NCI-H187 treated with DMSO at 0.1 percent for 48 hours (cell line): ENCODE measurements at places on chromosomes 1 and 21.

DNA sequence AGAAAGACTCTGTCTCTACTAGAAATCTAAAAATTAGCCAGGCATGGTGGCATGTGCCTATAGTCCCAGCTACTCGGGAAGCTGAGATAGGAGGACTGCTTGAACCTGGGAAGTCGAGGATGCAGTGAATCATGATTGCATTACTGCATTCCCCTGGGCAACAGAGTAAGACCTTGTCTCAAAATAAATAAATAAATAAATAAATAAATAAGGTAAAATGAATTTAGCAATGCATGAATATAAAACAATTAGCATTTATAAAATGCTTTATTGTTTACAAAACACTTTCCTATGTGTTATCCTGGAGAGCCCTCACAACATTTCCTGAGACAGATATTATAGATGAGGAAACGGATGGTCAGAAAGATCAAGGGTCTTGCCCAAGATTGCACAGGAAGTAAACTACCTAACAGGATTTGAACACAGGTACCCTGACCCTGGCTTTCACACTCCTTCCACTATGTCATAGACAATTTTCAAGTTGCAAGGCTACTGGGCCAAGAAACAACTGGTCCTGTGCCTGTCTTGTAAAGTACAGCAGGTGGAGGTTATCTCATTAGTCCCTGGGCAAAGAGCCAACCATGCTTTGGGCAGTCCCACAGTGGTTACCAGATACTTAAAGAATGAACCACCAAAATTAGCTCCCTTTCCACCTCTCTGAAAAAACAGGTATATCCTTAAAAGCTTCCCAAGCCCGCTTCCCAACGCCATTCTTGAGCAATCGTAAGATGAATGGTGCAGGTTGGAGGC is 15.4 kb upstream of the VSIG8 start:
- no peak for DNase-seq

DNA sequence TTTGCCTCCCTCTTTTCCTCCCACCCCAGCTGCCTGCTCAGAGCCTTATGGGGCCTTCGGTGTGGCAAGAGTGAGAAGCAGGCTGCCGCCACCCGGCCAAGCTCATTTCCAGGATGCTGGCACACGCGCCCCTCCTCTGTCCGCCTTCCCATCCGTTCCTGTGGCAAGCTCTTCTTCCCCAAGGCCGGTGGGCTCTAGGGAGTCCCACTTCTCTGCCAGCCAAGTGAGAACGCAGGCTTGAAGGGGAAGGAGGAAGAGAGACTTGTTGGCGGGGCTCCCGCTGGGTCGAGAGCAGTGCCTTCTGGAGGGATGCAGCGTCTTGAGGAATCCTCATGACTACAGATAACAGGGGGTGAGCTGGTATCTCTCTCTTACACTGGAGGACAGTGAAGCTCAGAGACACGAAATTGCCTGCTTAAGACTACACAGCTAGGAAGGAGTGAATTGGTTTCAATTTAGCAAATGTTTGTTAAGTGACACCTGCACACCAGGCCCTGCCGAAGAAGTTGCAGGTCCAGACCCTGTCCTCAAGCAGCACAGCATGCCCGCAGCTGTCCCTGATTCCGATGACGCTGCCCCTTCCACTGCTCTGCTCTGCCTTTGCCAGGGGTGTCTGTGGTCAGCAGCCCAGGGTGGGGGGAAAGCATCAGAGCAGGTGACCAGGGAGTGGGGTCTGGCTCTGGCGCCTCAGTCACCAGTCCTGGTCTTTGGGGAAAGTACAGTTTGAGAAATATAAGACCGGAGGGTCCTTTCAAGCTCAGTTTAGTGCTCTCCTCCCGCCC is 40.1 kb upstream of the FOXO6 start:
- DNase-seq: no peak

DNA sequence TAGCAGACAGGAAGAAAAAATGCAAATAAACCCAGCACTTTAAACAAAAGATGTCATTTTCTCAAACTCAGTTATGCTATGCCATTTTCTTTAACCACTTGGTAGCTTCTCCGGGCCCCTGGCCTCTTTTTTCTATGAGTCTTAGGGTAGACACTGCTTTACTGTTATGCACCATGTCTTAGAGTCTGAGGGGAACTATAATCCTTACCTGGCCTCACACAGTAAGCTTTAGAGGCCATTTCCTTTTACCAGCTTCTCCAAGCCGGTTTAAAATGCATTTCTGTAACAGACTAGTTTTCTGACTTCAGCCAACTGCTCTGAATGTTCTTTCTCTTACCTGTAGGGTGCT is 73.7 kb upstream of the EDEM3 start:
- no peak for DNase-seq

DNA sequence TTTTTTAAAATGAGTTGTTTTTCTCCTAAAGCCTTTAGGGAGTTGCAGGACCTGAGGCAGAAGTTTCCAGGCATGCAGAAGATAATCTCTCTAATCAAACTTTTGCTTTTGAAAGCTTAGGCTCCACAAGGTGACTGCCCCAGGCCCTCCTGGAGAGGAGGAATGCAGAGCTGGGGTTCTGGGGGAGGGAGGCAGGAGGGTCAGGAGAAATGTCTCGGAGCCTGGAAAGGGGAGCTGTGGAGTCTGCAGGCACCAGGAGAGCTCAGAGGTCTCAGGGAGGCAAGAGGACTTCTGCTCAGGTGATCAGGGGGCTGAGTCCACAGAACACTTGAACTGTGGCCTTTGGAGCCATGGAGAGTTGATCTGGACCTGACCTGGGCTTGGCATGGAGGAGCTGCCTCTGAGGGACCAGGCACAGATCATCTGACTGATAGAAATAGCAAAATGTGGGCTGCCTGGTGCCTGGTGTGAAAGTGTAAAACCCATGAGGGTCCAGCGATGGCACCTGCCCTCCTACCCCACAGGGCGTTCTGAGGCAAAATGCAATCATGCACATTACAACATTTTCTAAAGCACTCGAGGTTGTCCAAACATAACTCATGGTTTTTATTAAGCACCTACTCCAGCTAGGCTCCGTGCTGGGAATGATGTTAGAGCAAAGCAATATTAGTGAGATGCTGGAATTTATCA is 10.0 kb upstream of the ABCG1 start:
- no peak for DNase-seq

GRCh38 chr1:85603086-85603880 is 22.7 kb downstream of the CCN1 start:
- DNase-seq: no peak

DNA sequence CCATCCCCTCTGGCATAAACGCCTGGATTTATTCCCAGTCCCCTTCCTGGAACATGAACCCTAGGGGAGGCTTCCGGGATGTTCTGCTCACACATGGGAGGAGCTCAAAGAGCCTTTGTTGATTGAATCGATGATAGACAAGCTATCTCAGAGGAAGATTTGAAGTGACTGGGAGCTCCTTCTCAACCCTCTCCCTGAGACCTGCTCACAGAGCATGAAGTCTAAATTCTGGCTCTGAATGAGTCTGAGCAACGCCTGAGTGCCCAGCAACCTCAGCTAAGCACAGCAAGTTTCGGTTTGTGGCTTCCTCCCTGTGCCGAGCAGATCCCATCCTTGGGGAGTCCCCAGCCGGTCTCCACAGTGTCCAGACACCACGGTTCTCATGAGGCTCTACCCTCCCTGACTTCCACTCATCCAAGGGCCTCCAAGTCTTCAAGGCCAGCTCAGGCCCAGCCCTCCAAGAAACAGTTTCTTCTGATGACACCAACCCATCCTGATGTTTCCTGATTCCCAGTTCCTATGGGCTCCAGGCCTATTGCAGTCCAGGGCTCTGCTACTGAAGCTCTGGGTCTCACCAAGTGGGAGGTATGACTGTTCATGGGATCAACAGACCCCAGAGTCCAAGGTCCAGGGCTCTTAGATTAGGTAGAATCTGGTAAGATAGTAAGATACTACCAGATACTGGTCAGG is 190.8 kb downstream of the DYRK1A start:
- DNase-seq: no peak

GRCh38 chr1:183896466-183897048 is 91.6 kb downstream of the RGL1 start:
- no peak for DNase-seq

DNA sequence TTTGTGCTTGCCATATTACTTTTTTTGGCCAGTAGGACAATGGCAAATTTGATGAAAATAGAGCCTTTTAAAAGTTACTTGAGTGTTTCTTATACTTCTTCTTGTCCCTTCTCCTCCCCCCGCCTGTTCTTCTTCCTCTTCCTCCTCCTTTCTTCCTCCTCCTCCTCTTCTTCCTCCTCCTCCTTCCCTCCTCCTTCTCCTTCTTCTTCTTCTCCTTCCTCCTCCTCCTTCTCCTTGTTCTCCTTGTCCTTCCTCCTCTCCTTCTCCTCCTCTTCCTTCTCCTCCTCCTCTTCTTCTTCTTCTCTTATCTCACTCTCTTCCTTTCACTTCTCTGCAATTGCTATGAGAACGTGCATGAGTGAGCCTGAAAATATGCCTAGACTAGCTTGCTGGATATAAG is 466.2 kb upstream of the NR5A2 start:
- no peak for DNase-seq

GRCh38 chr1:99304725-99305282 is 40.5 kb downstream of the PLPPR4 start:
- no peak for DNase-seq

GRCh38 chr1:95004013-95004412 is 68.7 kb downstream of the ALG14 start:
- no peak for DNase-seq

DNA sequence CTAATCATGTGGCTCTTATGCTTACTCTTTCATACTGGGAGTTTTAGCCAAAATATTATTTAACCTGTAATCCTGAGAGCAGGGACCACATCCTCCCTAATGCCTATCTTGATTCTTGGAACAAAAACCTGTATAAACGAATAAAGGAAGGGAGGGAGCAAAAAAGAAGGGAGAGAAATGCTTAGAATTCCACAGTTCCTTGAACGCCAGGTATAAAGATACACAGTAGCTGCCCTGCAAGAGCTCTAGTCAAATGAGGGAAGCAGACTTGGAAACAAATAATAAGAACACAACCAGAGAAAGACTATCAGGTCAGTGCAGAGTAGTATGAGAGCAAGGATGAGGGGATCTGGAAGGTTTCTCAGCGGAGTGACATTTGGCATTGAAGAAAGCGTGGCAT is 116.3 kb downstream of the SLC30A10 start:
- no peak for DNase-seq

DNA sequence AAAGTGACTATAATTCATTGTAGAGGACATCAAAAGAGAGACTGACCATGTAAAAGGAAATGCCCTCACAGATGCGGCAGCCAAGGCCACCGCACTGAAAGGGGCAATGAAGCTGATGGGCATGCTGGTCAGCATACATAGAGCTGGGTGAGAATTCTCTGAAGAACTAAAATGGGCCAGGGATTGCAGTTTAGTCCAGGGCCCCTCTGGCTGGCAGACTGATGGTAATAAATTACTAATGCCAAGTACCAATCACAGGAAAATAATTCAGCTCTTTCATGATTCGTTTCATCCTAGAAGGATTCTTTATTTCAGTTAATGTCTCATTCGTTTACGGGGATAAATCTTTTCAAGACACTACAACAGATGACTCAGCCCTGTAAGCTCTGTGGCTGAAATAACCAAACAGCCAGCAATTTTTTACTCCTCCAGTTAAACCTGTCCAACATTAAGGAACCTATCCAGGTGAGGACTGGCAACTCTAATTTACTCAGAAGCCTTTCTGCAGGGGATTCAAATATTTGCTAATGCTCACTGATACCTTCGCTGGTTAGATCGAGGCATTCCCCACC is 56.9 kb upstream of the MAP1LC3C start:
- DNase-seq: no peak

GRCh38 chr1:183734543-183735036 is 70.3 kb upstream of the RGL1 start:
- DNase-seq: no peak

DNA sequence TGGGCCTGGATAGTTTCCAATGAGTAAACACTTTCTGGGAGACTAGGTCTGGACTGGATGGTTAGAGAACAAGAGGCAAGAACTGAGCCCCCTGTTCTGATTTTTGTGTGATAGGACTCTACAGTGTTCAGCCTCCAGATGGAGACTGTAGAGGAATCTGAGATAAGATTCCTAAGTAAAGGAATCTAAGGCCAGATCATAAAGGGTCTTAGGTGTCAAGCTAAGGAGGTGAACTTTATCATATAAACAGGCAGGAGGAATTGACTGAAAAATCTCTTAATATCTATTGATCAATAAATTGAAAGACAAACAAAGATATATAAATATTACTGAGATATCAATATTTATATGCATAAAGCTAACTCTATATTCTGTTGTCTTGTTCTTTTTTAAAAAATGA is 449.1 kb upstream of the DAB1 start:
- DNase-seq: no peak

GRCh38 chr1:145997016-145997717 is 788 bp upstream of the TXNIP start:
- DNase-seq: no peak

DNA sequence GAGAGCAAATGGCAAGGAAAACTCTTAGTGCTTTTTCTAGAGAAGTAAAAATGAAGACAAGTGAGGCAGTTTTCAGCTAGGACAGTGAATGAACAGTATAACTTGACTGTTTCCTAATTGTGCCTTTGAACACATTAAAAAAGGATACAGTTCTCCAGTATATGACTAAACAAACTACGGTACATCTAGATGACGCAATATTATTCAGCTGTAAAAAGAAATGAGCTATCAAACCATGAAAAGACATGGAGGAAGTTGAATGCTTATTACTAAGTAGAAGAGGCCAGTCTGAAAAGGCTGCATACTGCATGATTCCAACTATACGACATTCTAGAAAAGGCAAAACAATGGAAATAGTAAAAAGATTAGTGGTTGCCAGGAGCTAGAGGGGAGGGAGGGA is 206.3 kb downstream of the SIPA1L2 start:
- no peak for DNase-seq

DNA sequence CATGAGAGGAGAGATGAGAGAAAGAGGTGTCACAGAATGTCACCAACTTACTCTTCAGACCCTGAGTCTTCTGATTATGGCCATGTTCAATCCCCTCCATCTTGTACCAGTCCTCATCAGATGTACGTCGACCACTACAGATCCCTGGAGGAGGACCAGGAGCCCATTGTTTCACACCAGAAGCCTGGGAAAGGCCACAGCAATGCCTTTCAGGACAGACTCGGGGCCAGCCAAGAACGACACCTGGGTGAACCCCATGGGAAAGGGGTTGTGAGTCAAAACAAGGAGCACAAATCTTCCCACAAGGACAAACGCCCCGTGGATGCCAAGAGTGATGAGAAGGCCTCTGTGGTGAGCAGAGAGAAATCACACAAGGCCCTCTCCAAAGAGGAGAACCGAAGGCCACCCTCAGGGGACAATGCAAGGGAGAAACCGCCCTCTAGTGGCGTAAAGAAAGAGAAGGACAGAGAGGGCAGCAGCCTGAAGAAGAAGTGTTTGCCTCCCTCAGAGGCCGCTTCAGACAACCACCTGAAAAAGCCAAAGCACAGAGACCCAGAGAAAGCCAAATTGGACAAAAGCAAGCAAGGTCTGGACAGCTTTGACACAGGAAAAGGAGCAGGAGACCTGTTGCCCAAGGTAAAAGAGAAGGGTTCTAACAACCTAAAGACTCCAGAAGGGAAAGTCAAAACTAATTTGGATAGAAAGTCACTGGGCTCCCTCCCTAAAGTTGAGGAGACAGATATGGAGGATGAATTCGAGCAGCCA is 8.0 kb downstream of the ELOA start:
- DNase-seq: no peak

GRCh38 chr1:200409203-200409760 is 554 bp downstream of the ZNF281 start:
- DNase-seq: no peak
